Psoas muscle (tissue), 8 donors: ENCODE measurements at places on chromosomes 2 and 18. TPM values are rescaled to one million over a fixed set of nuclear protein-coding genes. Genes with fewer than 3 reads are reported as not detected.

GRCh38 chr2:174395969-174396630, 570 bp downstream of the SCRN3 start:
- DNase-seq: no peak

DNA sequence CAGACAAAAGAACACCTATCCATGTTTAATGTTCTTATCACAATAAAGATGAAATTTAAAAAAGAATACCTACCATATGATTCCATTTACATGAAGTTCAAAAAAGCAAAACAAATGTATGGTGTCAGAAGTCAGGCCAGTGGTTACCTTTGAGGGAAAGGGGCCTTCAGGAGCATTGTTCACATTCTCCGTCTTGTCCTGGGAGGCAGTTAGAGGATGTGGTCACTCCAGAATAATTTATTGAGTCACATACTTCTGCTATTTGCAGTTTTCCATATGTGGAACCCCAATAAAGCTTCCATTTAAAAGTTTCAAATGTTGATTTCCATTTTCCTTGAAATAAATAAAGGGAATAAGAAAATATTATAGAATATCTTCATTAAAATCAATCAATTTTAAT, 41.6 kb upstream of the POU3F3 start:
- DNase-seq: no peak

DNA sequence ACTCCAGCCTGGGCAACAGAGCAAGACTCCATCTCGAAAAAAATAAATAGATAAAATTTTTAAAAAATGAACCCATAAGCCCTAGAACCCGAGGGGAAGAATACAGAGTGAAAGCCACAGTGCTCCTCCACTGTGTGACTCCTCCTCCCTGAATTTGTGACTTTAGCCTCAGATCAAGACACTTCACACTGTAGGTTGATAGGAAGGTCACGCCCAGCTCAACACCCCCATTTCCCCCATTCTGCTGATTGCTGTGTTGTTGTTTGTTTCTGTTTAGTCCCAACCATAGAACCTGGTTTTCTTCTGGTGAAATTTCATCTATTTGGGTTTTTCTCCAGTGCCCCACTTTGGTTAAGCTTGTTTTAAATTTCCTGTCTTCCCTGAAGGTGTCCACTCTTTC, 102.2 kb downstream of the VIT start:
- no peak for DNase-seq

- DNase-seq: no peak
Measured at GRCh38 chr2:62424899-62425298, 81.1 kb downstream of the TMEM17 start.

GRCh38 chr2:241551998-241552737, 6.4 kb upstream of the BOK start:
- DNase-seq: no peak

DNA sequence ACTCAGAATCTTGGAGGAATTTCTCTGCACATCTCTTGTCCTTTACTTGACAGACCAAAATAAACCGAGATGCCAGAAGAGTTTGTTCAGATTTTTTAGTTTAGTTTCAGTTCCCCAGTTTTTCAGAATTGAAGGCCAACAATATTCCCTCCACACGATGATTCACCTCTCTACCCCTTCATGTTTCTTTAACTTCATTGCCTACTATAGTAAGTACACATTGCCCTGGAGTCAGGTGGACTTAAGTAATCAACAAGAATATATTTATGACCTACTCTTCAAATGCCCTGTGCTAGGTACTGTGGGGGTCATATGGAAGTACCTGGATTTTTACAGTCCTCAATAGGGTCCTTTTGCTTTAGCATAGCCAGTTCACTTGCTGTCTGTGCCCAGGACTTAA, 79.6 kb upstream of the CTLA4 start:
- no peak for DNase-seq

TNS1 gene
- 155 TPM for polyA plus RNA-seq

DNA sequence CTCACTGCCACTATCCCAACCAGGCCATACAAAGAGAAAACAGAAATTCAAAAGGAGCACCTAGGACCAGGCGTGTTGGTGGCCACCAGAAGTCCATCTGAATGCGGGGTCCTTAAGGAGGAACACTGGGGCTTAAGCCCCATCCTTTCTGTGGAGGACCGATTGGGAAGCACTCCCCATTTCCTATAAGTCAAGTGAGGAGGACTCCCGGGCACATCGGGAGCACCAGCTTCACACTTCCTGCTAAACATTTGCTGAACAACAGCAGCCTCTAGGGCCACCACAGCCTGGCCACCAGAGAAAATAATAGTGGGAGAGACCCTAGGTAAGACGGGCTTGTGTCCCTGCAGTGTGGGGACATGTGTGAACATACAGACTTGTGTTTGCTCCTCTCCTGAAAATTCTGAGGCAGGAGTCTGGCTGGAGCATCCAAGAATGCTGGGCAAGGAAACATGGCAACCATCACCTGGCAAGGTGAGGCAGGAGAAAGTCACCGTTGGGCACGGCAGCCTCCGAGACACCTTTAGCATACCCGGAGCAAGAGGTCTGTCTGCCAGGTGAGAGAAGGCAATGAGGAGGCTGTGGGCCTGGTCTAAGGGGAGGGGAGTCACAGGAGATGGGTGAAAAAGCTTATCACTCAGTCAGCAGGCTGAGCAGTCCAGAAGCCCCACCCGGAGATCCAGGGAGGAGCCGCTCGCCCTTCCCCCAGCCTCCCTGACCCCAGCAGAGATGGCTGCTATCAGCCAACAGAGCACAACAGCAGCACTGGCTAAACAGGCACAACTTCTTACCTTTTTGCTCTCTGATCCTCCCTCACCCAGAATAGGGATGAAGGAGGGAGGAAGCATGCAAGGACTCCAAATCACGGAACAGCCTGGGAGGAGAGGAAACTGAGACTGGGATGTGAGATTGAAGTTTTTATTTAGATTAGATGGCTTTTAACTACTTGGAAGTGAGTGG, 282.3 kb downstream of the EIPR1 start:
- no peak for DNase-seq

- peak; percentile 78 for DNase-seq
Measured at GRCh38 chr2:30115141-30115980, 31.4 kb upstream of the YPEL5 start.

TSPYL6 gene
- polyA plus RNA-seq: not detected

GRCh38 chr2:173963323-173963816, 1.8 kb downstream of the SP3 start:
- no peak for DNase-seq

ERICH2 gene
- polyA plus RNA-seq: 0.24 TPM

GRCh38 chr2:126656431-126657147, 631 bp downstream of the GYPC start:
- DNase-seq: peak; percentile 70

- no peak for DNase-seq
Measured at GRCh38 chr2:241274127-241274526, 41.3 kb downstream of the HDLBP start.

- no peak for DNase-seq
Measured at GRCh38 chr2:100840519-100840918, 20.6 kb downstream of the NPAS2 start.

DNA sequence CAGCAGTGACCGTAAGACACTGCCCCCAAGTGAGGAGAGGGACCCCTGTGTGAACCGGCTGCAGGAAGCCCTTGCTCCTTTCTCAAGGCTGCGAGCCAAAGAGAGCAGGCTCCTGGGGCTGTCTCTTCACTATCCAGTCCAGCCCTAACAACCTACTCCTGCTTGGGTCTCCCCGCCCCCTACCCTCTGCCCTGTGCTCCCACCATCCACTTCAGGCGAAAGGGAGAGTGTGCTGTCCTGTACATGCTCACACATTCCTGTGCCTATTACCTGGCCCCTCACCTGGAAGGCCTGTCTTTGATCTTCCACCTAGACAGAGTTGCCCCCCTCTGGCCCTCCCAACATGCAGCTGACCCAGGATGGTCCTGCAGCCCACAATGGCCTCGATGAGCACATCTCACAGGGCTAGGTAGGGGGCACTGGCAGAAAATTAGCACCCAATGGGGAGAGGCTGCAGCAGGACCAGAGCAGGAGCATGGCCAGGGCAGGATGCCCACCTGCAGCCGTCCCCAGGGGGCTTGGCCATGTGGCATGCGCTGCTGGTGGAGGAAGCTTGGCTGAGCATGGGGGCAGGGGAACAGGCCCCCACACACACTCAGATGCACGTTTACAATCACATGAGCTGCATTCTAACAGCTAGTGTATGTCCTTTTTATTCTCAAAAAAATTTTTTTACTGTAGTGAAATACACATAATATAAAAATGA, 93.5 kb downstream of the POLR1A start:
- no peak for DNase-seq

CRACDL gene
- polyA plus RNA-seq: 0.97 TPM

DNA sequence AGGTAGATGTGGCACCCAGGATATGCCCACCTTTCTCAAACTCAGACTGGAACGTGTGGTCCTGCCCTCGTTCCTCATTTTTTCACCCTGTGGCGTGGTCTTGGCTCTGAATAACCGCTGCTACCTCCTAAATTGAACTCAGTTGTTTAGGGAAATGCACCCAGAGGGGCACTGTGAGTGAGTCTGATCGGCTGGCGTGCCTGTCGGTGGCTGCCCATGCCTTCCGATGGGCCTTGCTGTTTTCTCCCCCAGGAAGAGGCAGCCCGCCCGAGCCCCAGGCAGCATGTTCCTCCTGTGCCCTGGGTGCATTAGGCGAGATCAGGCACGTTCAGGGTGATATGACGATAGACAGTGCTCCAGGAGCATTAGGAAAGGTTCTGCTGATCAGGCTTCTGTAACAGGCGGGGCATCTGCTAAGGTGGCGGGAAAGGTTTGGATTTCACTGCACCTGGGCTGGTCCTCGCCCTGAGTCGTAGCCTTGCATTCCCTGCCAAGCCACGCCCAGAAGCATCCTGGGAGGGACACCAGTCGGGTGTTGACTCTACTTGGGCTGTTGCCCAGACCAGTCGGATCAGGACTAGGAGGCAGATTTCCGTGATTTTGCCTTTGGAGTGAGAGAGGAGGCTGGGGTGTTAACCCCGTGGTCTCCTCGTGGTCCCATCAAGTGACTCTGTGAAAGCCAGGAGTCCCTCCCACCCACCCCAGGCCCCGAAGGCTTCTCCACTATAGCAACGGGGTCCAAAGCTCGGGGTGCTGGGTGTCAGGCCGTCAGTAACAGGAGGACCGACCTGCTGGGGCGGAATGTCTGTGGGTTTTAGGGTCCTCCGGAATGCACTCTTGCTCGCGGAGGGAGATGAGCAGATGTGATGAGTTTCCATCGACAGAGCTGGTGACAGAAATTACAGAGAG, 75.1 kb downstream of the SH3BP4 start:
- peak; percentile 55 for DNase-seq

- DNase-seq: no peak
Measured at GRCh38 chr18:3857544-3857943, 407.6 kb downstream of the TGIF1 start.

- no peak for DNase-seq
Measured at GRCh38 chr2:223488814-223489213, 113.3 kb downstream of the SCG2 start.

INHA gene
- 1.2 TPM for polyA plus RNA-seq

DNA sequence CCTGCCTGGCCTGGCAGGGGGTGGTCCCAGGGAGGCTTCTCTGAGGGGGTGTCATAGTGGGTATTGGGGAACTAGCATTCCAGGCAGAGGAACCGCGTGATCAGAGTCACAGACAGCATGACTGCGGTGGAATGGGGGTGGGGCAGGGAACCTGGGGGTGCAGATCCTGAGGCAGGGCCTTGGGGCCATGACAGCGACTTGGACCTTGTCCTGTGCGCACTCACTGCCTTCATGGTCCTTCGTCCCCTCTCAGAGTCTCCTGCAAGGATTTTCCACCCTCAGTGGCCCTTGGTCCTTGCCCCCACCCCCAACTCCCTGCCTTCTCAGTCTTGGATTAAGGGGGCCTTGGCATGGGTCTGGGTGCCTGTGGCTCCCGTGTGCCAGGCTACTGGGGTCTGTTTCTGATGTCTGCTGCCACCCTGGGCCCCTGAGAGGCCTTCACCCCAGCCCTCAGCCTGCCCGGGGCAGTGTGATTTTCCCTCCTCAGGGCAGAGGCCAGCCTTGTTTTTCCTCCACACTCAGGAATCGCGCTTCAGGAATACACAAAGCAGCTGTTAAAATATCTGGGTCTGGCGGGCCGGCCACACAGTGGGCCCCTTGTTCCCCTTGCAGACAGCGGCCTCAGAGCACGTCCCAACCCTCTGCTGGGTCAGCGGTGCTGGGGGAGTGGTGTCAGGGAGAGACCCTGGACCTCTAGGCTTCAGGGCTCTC, 51.6 kb downstream of the GLI2 start:
- DNase-seq: no peak

DNA sequence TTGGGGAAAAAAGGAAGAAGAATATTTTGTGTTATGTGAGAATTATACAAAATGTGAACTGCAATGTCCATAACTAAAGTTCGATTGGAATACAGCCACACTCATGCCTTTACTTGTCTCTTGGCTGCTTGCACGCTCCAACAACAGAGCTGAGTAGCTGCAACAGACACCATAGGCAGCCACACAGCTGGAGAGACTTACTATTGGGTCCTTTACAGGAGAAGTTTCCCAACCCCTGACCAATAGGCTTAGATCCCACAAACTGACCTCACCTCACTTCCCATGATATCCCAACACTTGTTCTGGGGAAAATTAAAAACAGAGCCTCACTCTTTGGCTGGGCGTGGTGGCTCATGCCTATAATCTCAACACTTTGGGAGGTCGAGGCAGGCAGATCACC, 213.8 kb downstream of the SH3BP4 start:
- DNase-seq: no peak

SP140L gene
- 6.7 TPM for polyA plus RNA-seq

DNA sequence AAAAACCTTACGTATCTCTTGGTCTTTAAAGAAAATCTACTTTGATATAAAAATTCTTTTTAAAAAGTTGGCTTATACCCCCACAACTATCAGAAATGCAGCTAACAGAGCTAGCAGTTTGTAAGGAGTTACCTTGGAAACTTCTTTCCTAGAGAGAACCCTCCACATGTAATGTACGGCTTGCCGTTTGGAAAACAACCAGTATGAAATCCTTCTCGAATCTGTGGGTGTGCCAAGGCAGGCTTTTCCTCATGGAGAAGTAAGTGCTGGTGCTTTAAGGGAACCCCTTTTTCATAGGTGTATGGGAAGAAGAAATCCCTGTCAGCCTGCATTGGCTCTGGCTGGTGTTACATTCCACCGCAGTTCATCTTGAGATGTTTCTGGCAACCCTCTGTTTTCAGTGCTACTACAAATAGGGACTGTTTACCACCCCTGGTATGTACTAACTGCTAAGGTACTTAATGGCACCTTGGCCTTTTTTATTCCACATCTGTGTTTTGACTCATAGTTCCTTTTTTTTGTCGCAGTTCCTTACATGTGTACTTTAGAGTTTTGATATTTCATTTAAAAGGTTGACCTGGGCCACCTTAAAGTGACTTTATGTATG, 248.4 kb downstream of the FHOD3 start:
- DNase-seq: no peak

AQP12B gene
- not detected for polyA plus RNA-seq

GRCh38 chr2:218717262-218717661, 6.6 kb downstream of the TTLL4 start:
- DNase-seq: no peak

GRCh38 chr2:38806733-38807059, 28.7 kb downstream of the GEMIN6 start:
- no peak for DNase-seq

DNA sequence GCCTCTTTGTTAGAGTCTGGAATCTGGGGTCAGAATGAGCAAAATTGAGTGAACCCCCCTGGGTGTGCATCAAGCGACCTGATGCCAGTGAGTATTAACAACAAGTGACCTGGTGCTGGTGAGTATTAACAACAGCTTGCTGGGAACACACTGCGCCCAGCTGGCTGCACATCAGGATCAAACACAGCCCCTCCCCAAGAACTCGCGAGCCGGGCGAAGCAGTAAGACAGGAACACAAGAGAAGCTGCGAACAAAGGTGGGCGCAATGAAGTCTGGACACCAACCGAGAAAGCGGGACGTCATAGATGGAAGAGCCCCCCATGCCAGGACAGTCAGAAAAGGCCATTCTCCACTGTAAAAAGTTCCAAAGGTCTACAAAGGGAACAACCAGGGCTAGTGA, 34.3 kb downstream of the CRACDL start:
- DNase-seq: no peak

KIF5C gene
- polyA plus RNA-seq: 0.72 TPM

GALR1 gene
- under 0.01 TPM for polyA plus RNA-seq
